Activated CD4-positive, alpha-beta T cell treated with anti-CD3 and anti-CD28 coated beads for 36 hours (primary cell): ENCODE measurements at places on chromosomes 1 and 21. TPM values are rescaled to one million over a fixed set of nuclear protein-coding genes. Genes with fewer than 3 reads are reported as not detected.
A peak's percentile ranks its signal among the peaks of the same experiment; 100 is the strongest.

GRCh38 chr1:232558954-232559353 is 71.0 kb downstream of the SIPA1L2 start:
- no peak for DNase-seq

GRCh38 chr1:244150665-244151064 is 99.6 kb downstream of the ZBTB18 start:
- DNase-seq: no peak

GRCh38 chr1:220451532-220451931 is 76.4 kb upstream of the MARK1 start:
- DNase-seq: no peak

- DNase-seq: no peak
Measured at GRCh38 chr1:208349694-208350330, 105.6 kb upstream of the PLXNA2 start.

GRCh38 chr1:198231779-198232178 is 75.0 kb downstream of the NEK7 start:
- DNase-seq: no peak

GRCh38 chr1:157431751-157432150 is 120.6 kb downstream of the FCRL5 start:
- DNase-seq: no peak

- DNase-seq: no peak
Measured at GRCh38 chr1:215636258-215636965, 69.3 kb downstream of the KCTD3 start.

- no peak for DNase-seq
Measured at GRCh38 chr1:85421179-85421578, 43.8 kb downstream of the DDAH1 start.

DNA sequence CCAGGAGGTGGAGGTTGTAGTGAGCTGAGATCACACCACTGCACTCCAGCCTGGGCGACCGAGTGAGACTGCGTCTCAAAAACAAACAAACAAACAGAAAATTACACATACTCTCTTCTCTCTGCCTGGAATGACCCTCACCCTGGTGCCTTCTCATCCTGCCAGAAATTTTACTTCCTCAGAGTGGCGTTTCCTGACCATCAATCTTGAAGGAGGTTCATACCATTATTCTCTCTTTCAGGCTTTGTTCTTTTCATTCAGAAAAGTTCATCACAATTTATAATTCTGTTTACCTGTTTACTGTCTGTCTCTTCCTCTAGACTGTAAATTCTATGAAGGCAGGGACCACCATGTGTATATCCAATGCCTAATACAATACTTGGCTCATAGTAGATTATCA is 79.3 kb downstream of the RPS6KA1 start:
- no peak for DNase-seq

GRCh38 chr1:61156576-61157467 is 74.5 kb downstream of the NFIA start:
- DNase-seq: no peak

GRCh38 chr1:78527706-78528105 is 36.9 kb downstream of the PTGFR start:
- no peak for DNase-seq

GRCh38 chr1:52357397-52357796 is 8.6 kb downstream of the CC2D1B start:
- no peak for DNase-seq

- DNase-seq: no peak
Measured at GRCh38 chr1:208977012-208977411, 606.5 kb upstream of the CAMK1G start.

DNA sequence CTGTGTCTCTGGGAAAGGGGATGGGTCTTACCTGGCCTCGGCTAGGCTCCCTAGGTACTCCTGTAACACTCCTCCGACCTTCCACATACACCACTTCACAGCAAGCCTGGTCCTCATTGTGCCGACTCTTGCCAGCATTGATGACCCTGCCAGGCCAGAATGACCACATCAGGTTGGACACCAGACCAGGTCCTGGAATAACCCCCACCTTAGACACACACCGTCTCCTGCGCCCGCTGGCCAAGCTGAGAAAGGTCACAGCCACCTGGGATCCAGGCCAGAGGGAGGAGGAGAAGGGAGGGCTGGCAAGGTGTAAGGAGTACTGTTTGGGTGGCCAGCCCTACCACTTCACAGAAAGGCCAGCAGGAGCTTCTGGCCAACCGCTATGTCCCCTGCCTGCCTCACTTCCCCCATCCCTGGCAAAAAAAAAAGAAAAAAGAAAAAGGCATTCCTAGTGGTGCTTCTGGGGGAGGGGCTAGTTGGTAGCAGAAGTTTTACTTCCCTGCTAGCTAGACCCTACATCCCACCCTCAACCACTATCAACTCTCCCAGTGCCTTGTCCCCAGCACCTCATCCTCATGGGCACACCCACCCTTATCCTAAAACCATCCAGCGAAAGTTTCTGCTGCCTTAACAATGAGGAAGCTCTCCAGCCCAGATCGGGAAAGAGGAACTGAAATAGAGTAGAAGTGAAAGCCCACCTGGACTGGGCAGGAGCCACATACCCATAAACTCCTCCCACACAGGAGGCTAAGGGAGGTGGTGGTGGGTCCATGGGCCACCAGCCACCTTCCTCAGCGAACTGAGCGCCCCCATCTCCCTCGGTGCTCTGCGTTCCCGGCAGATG is 1.4 kb downstream of the PPM1J start:
- DNase-seq: no peak

GRCh38 chr1:158039380-158039779 is 45.9 kb downstream of the KIRREL1 start:
- no peak for DNase-seq

DNA sequence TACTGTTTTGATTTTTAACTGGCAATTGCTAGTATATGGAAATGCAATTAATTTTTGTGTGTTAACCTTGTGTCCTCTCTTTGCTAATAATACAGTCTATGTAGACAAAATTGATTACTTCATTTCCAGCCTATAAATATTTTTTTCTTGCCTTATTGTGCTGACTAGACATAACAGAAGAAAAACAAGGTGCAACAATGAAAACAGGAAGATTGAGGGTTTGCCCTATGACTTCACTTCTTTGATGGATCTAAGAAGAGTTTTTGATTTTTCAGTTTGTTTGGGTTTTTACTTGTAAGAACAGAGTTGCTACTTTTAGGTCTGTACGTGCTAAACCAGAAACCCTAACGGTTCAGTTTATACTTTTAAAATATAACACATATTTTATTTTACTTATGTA is 8.5 kb upstream of the CNIH4 start:
- DNase-seq: no peak

GRCh38 chr1:92123868-92124267 is 43.7 kb downstream of the BTBD8 start:
- peak; percentile 12 for DNase-seq

- no peak for DNase-seq
Measured at GRCh38 chr1:55068638-55069037, 29.3 kb downstream of the PCSK9 start.

- no peak for DNase-seq
Measured at GRCh38 chr1:246515390-246516005, 8.4 kb upstream of the SMYD3 start.

DNA sequence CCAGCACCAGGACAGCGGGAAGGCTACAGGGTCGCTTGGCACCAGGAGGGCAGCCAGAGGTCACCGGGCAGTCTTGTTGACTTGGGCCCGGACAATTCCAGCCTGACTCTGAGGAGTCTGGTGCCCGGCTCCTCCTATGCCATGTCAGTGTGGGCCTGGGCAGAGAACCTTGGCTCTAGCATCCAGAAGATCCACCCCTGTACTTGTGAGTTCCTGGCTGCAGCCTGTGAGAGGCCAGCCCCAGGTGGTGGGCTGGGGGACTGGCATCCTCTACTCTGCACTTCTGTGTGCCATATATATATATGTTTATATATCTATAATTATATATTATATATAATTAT is 11.6 kb upstream of the PTPN7 start:
- DNase-seq: peak; percentile 53

- no peak for DNase-seq
Measured at GRCh38 chr1:203619091-203619780, 7.4 kb upstream of the ATP2B4 start.

DNA sequence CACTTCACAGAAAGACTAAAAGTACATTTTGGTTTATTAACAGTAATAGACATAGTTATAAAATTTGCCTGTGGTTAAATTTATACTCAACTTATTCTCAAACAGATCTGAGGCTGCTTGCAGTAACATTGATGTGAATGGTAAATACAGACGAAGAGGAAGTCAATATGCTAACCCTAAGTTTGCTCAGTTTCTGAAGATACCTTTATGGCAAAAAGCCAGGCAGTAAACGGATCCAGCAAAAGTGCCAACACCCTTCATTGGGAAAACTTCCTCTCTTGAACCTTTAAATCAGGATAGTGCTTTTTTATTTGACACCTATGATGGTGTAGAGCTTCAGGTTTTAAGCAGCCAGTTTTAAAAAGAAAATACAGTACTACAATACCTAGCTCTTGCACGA is 16.6 kb upstream of the CCDC181 start:
- DNase-seq: no peak

DNA sequence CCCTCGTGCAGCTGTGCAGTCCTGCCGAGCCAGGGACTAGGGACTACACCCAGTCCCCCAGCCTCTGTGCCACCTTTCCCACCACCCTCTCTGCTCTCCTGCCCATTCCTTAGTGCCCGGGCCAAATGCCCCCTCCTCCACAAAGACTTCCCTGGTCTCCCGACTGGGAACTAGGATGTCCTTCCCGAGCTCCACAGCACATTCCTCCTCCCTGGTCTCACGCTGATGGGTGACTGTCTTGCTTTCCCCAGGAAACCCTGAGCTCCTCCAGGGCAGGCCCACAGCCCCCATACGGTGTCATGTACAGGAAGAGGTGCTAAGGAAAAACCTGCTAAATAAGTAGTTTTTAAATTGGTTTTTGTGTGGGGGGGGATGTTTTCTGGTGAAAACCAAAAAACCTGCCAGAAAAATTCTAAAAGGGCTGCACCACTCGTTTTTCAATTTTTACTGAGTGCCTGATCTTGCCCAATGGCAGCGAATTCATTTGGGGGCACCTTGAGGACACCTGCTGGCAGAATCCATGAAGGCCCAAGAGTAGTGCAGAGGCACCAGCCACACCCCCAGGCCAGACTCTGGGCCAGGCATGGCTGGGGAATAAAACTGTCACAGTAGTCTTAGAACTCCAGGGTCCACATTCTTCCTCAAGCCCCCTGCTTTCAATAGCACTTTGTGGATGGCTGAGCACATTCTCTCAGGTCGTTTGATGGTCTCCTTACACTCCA is 50.4 kb downstream of the GLIS1 start:
- DNase-seq: peak; percentile 31

DNA sequence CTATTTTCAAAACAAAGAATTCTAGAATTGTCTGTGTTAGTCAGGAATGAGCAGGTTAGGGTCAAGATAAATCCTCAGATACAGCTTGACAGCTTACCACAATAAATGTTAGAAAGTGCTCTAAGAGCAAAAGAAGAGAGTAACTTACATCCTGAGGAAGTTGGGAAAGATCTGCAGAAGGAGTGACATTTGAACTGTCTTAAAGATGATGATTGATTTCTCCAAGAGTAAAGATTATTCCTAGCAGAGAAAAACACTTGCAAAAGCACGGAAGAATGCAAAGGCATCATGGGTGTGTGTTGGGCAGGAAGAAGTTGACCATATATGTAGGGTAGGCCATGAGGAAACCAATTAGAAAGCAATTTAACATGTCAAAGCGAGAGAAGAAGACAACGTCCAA is 175.4 kb downstream of the LRRC7 start:
- no peak for DNase-seq

DNA sequence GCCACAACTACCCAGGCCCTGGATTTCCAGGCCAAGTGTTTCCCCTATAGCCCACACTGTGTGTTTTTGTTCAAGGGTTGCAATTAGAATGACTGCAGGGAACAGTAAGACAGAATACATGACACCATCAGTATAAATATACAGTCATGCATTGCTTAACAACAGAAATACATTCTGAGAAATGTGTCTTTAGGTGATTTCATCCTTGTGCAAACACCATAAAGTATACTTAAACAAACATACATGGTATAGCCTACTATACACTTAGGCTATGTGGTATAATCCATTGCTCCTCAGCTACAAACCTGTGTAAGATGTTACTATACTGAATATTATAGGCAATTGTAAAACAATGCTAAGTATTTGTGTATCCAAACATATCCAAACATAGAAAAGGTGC is 7.5 kb upstream of the SLC44A5 start:
- DNase-seq: no peak

- no peak for DNase-seq
Measured at GRCh38 chr1:77639557-77640069, 42.8 kb downstream of the ZZZ3 start.

- no peak for DNase-seq
Measured at GRCh38 chr1:241647658-241648057, 4.4 kb upstream of the WDR64 start.

DNA sequence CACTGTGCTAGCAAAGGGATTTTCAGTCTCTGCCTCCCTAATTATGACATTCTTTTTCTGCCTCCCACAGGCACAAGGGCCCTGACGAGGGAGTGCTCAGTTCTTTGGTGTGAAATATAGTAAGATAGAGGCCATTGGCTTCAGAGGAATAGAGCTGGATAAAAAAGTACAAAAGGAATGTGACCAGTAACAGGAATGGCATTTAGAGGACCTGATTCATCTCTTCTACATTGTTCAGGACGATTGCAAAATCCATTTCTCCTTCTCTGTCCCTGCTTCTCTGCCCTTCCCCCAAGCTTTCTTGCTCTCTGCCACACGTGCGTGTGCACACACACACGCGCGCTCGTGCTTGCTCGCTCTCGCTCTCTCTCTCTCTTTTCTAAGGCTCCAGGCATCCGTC is 668.2 kb downstream of the KIF26B start:
- DNase-seq: no peak

DNA sequence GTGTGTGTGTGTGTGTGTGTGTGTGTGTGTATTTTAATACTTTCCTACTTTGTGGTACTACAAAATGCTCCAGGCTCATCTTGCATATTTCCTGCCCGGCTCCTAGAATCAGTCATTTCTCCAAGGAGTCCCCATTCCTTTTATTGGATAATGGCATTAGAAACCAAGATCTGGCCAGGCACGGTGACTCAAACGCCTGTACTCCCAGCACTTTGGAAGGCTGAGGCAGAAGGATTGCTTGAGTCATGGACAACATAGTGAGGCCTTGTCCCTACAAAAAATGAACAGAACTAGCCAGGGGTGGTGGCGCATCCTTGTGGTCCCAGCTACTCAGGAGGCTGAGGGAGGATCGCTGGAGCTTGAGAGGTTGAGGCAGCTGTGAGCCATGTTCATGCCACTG is 20.3 kb downstream of the EPB41 start:
- DNase-seq: no peak

GRCh38 chr1:98827041-98827440 is 165.5 kb downstream of the SNX7 start:
- DNase-seq: no peak

GRCh38 chr1:22953740-22954141 is 18.9 kb downstream of the LACTBL1 start:
- DNase-seq: no peak

- no peak for DNase-seq
Measured at GRCh38 chr1:171343727-171344472, 29.9 kb downstream of the FMO4 start.

KRTAP11-1 gene
- not detected for total RNA-seq

OR10K1 gene
- not detected for total RNA-seq

FCRL1 gene
- total RNA-seq: not detected

RPTN gene
- not detected for total RNA-seq

OVAAL gene
- total RNA-seq: not detected

KRTAP10-8 gene
- not detected for total RNA-seq

BRINP3 gene
- total RNA-seq: not detected

EDARADD gene
- total RNA-seq: 2.8 TPM

STPG1 gene
- total RNA-seq: 11.9 TPM

UQCRHL gene
- total RNA-seq: 1.4 TPM

CBR3 gene
- 12.5 TPM for total RNA-seq

C8B gene
- total RNA-seq: not detected

ADAMTSL4 gene
- 0.28 TPM for total RNA-seq

LCE3E gene
- not detected for total RNA-seq
